Testis (tissue), 5 donors: ENCODE measurements at places on chromosomes 3 and 15. TPM values are rescaled to one million over a fixed set of nuclear protein-coding genes. Genes with fewer than 3 reads are reported as not detected.

The GRM2 gene
- total RNA-seq: 34.7 TPM

The CNTN3 gene
- 4.1 TPM for total RNA-seq

The CSPG5 gene
- total RNA-seq: 2.7 TPM

The LNP1 gene
- 14.1 TPM for total RNA-seq

The LRRC31 gene
- total RNA-seq: 0.24 TPM

The NR1I2 gene
- 0.47 TPM for total RNA-seq

The MINDY2 gene
- 15.0 TPM for total RNA-seq

The INSYN1 gene
- total RNA-seq: 8.9 TPM

The ZNF639 gene
- total RNA-seq: 37.6 TPM

The FBXW12 gene
- 0.81 TPM for total RNA-seq

The DNASE1L3 gene
- total RNA-seq: 1.2 TPM

The GP5 gene
- 0.06 TPM for total RNA-seq

The PRRT3 gene
- total RNA-seq: 7.2 TPM

The INO80 gene
- total RNA-seq: 43.5 TPM

The MST1R gene
- total RNA-seq: 7.6 TPM

The SNTN gene
- not detected for total RNA-seq

The TGM4 gene
- 0.68 TPM for total RNA-seq

The LACTB gene
- total RNA-seq: 17.1 TPM
